ENCODE measurements at places on chromosomes 16 and 17.

- no peak for DNase-seq
These were observed 2.0 kb downstream of the MAF start for GRCh38 chr16:79598348-79599181.

- DNase-seq, result no peak
These were observed 597.3 kb downstream of the WWOX start for GRCh38 chr16:78696797-78697196.

GRCh38 chr17:62191390-62192361 is 126.6 kb upstream of the MED13 start:
- DNase-seq, result no peak

GRCh38 chr16:50246299-50247122 is 19.8 kb upstream of the ADCY7 start:
- no peak for DNase-seq

DNA sequence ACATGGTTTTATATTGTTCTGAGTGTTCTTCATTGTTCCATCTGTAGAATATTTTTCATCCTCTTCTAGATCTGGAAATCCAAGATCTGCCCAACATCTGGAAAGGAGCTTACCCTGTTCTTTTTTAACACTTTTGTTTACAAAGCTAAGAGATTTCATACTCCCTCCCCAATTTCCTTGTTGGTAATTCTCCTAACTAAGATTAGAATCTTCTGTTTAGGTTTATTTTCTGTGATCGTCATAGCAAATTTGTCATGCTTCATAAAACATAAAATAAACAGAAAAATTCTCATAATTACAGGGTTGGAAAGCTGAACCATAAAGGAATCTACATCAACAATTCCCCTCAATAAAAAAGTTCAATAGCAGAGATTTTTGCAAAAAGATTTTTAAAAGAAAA is 580.3 kb upstream of the CA10 start:
- DNase-seq, result no peak

GRCh38 chr16:29839822-29840221 is 19.6 kb downstream of the MVP start:
- no peak for DNase-seq

GRCh38 chr17:82018152-82018988 is 4.3 kb downstream of the CENPX start:
- no peak for DNase-seq

All from right lung (tissue), 10 donors.